ENCODE measurements at places on chromosomes 3 and 15.
A peak's percentile ranks its signal among the peaks of the same experiment; 100 is the strongest.

GRCh38 chr15:87752250-87752951 lies 504.1 kb downstream of the NTRK3 start:
- no peak for DNase-seq

DNA sequence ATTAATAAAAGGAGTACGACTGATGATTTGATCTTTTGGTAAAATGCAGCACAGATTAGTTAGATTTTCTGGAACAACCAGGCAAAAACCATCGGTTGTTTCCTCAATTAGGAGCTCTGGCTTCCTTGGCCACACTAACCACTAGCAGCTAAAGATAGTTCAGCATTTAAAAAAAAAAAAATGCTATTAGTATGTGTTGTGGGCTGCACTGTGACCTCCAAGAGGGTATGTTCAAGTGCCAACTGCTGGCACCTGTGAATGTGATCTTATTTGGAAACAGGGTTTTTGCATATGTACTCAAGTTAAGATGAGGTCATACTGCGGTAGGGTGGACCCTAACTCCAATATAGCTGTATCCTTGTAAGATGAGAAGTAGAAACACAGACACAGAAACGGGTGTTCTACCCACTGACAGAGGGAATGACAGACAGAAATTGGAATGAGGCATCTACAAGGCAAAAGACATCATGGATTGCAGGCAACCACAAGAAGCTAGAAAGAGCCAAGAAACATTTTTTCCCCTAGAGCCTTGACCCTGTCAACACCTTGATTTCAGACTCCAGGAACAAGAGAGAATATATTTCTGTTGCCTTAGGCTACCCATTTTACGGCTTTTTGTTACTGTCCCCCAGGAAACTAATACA lies 534.6 kb upstream of the ROBO2 start:
- no peak for DNase-seq

GRCh38 chr15:59168536-59168935 lies 38.1 kb upstream of the LDHAL6B start:
- DNase-seq: no peak

GRCh38 chr3:161474741-161475140 lies 21.9 kb upstream of the OTOL1 start:
- DNase-seq: no peak

GRCh38 chr15:62591842-62592838 lies 427.1 kb upstream of the C2CD4B start:
- no peak for DNase-seq

DNA sequence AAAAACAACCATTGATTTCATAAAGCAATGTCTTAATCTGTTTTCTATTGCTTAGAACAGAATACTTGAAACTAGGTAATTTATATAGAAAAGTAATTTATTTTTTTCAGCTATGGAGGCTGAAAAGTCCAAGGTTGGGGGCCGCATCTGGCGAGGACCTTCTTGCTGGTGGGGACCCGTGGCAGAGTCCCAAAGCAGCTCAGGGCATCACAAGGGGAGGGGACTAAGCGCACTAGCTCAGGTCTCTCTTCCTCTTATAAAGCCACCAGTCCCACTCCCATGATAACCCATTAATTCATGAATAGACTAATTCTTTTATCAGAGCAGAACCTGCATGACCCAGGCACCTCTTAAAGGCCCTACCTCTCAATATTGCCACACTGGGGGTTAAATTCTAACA lies 87.2 kb upstream of the KLF13 start:
- DNase-seq: no peak

- DNase-seq: no peak
Measured at GRCh38 chr15:27095886-27096624, 125.1 kb downstream of the GABRG3 start.

DNA sequence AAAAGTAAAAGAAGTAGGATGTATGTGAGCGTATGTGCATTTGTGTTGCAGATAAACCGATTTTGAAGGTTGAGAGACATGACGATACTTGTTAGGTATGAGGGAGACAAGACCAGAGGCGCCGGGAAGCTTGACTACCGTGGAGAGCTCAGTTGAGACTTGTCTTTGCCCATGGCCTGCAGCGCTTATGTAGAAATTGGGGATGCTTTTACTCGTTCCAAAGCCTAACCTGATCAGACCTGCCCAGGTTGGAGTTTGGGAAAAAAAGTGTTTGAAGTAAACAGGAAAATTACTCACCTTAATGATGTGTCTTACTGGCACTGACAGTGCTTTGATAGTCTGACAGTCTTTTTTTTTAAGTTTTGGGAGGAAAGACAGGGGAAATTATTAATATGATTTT lies 202.8 kb downstream of the TP63 start:
- DNase-seq: no peak

GRCh38 chr3:129211772-129212171 lies 28.1 kb upstream of the CNBP start:
- no peak for DNase-seq

GRCh38 chr15:28967990-28968389 lies 82.2 kb downstream of the APBA2 start:
- no peak for DNase-seq

- no peak for DNase-seq
Measured at GRCh38 chr3:37015642-37016041, 22.3 kb downstream of the MLH1 start.

DNA sequence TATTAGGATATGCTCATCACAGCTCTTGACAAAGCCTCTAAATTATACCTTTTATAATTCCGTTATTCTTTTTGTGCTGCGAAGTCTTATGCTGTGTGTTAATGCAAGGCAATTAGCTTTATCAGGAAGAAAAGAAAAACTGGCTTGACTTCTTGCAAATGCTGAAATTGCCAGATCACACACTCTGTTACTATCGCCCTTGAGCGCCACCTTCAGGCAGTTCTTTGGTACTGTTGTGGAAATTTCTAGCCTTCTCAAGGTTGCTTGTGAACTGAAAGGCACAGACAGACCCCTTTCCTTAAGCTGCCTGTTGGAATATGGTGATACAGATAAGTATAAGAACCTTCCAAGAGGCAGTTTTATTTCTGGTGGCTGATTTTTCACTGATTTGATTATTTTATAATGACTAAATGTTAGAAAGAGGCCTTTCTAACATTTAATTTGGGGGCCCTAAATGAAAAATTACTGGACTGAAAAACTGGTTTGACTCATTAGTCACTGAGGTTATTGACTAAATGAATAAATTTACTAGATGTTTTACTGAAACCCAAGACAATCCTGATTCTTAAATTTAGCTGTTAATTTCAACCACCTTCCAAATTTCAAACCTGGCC lies 126.2 kb upstream of the RASGRP1 start:
- DNase-seq: peak; percentile 73

- no peak for DNase-seq
Measured at GRCh38 chr3:156543043-156543555, 11.8 kb downstream of the SSR3 start.

DNA sequence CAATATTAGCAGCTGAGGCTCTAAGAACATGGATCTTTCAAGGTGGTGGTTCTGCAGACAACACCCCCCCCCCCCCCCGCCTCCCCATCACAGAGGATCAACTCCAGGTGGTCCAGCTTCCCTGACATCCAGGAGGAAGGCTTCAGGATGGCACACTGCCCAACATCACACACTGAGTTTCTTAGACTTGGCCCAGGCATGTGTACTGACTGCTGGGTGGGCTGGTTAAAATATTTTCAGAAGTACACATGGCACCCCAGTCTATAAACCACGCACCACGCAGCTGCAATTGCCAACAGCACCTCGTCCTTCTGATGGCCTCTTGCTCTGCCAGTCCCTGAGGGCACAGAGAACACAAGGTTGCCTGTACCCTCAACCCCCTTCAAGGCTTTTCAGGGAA lies 22.1 kb downstream of the SRPRB start:
- DNase-seq: no peak

GRCh38 chr3:150391161-150391560 lies 16.9 kb upstream of the TSC22D2 start:
- no peak for DNase-seq

DNA sequence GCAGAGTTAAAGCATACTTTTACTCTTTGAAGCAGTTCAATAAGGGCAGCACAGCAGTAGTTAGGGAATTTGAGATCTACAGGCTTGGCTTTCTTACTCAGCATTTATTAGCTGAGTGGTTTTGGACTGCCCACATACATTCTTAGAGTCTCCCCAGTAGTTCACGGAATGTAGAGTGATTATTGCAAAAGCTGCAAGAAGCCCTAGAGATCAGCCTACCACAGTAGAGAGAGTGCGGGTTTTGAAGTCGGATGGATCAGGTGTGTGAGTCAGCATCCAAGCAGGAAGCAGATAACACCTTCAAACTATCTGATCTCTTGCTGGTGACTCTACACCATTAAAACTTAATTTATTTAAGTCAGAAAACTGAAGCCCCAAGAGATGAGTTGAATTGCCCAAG lies 171.9 kb downstream of the SYNPR start:
- DNase-seq: no peak

GRCh38 chr15:40388941-40389823 lies 6.7 kb downstream of the KNSTRN start:
- no peak for DNase-seq

DNA sequence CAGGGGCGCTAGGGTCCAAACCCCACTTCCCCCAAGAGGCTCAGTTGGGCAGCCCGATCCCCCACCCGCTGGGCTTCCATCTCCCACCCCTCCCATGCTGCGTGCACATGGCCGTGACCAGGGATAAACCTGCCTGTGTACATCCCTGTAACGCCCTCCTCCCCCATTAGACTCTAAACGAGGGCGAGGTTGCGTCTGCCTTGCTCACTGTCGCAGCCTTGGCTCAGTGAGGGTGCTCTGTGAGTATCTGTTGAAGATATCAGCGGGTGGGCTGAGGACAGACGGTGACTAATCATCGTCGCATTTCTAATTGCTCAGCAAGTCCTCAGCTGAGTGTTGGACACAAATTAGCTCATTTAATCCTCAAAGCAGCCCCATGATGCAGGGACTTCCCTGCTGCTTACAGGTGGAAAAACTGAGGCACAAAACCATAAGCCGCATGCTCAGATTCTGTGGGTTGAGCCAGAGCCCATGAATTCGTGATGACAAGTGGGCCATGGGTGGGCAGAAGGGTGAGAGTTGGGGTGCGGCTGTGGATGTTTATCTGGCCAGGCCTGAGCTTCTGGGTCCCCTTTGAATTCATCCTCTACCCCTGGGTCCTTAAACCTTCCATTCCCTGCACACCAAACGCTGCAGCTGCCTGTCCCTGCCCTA lies 26.0 kb downstream of the FBLN2 start:
- DNase-seq: no peak

- no peak for DNase-seq
Measured at GRCh38 chr3:178350763-178351162, 185.5 kb upstream of the KCNMB2 start.

DNA sequence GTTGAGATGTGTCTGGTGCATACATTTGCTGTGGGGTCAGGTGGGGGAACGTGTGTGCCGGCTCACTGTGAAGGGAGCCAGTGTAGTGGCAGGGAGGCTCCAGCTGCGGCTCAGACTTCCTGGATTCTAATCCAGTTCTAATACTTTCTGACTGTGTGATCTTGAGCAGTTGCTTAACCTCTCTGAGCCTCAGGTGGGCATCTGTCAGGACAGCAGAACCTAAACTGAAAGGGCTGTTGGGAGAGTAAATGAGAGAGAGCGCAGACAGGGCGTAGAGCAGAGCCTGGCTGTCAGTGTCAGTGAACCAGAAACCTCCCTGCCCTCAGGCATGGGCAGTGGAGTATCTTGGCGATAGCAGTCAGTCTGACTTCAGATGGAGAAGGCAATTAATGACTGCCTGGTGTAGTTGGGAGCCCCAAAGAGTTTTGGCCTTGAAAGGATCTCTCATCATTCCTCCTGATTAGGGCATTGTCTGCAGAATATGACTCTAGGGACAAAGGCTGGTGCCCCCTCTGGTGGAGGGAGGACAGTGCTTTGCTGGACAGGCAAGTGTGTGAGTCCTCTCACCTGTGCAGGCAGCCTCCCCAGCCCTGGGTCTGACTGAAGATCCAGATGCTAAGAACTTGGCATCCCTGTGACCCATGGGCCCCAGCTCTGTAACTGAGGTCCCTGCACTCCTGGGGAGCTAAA lies 9.6 kb downstream of the KBTBD13 start:
- DNase-seq: no peak

- DNase-seq: no peak
Measured at GRCh38 chr3:20657560-20657959, 471.6 kb upstream of the SGO1 start.

DNA sequence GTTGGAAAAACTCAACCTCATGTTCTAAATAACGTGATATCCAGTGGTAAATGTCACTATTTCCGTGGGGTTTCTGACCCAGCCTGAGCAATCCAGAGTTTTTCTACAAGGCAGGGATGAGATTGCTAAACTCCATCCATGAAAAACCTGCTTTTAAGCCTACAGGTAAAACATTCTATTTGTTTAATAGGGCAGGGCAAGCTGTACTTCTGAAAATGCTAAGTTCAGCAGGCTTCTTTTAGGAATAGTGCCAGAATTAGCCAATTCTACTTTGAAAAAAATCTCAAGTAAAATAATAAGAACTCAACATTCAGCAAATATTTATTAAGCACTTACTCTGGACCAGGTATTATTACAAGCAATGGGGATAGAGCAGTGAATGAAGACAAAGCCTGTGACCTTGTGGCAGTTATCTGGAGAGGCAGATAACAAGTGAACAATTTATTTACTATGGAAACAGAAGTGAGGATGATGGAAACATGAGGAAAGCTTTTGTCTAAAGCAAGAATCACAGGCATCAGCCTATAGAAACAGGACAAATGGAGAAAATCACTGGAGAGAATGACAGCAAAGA lies 13.3 kb downstream of the RPSA start:
- no peak for DNase-seq

GRCh38 chr15:74397239-74398068 lies 30.0 kb upstream of the CYP11A1 start:
- no peak for DNase-seq

GRCh38 chr3:112333002-112333380 lies at the start of gene CD200:
Gene CD200, plus strand, starts transcription at chr3:112333156. Its CDS starts 57 bp downstream, at chr3:112333213.
- DNase-seq: peak; percentile 5

DNA sequence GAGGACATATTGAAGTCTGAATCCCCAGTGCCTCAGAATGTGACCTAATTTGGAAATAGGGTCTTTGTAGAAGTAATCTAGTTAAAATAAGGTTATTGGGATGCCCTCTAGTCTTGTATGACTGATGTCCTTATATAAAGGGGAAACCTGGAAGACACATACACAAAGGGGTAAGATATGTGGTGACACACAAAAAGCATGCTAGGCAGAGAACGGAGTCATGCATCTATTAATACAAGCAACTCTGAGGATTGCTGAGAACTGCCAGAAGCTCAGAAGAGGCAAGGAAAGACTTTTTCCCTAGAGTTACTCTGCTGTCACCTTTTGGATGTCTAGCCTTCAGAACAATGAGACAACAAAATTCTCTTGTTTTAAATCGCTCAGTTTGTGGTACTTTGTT lies 58.1 kb upstream of the TMEM108 start:
- DNase-seq: no peak

DNA sequence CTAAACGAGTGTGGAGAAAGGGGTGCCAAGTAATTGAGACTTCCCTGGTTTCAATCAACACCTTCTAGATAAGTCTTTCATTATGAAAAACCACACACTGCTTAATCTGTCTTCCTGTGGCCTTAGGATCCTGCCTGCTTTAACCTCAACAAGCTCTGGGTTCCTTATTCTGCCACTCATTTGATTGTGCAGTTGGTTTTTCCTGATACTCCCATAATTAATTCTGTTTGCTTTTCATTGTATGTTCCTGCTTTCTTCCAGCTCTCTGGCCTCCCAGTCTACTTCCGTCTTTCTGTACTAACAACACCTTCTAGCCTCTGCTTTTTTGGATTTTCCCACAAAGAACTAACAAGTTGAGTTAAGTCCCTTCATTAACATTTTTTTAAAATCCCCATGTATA lies 20.2 kb upstream of the GCNT3 start:
- DNase-seq: no peak

Measured in stimulated activated CD8-positive, alpha-beta memory T cell treated with anti-CD3 and anti-CD28 coated beads, Interleukin-7, amount 100 ng/mL, for 1 hour (primary cell).